NCI-H2171 treated with DMSO at 0.1 percent for 48 hours (cell line): ENCODE measurements at places on chromosomes 4 and X.

DNA sequence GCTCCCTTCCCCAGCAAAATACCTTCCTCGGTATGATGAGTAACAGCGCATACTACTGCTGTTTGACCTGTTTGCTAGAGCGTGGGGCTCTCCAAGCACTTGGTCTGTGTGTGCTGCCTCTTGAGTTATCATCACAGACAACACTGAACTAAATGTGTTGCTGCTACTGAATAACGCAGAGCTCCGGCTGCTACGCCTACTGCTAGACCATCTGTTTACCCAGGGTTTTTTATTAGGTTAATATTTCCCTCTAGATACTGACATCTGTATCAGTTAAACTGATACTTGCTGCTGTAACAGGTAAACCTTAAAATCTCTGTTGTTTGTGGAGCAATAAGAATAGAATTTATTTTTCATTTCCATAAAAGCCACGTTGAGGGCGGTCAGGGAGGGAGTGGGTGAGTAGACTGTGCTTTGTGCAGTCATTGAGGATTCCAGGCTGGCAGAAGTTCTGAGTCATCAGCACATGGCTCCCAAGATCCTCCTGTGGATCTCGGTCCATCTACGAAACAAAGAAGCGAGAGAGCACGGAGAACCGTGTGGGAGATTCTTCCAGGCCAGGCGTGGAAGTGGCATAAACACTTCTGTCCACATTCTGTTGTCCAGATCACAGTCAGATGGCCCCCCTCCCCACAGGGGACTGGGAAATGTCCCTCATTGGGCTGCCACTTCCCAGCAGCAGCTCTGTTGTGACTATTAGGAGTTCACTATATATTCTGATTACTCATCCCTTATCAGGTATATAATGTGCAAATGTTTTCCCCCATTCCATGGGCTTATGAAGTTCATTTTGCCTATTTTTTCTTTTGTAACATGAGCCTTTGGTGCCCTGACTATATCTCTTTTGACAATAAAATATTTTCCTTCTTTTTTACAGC lies 14.1 kb downstream of the GRK4 start:
- DNase-seq = peak; percentile 70

- no peak for DNase-seq
Observed at GRCh38 chrX:120749141-120749846, 119.4 kb upstream of the C1GALT1C1 start.

- DNase-seq = no peak
Observed at GRCh38 chrX:44274096-44274495, 69.4 kb downstream of the EFHC2 start.

- no peak for DNase-seq
Observed at GRCh38 chrX:82141942-82142341, 940.0 kb downstream of the SH3BGRL start.

GRCh38 chr4:164952551-164952950 lies 24.9 kb downstream of the TRIM61 start:
- no peak for DNase-seq

GRCh38 chr4:108622828-108623227 lies 2.5 kb downstream of the RPL34 start:
- DNase-seq = no peak

DNA sequence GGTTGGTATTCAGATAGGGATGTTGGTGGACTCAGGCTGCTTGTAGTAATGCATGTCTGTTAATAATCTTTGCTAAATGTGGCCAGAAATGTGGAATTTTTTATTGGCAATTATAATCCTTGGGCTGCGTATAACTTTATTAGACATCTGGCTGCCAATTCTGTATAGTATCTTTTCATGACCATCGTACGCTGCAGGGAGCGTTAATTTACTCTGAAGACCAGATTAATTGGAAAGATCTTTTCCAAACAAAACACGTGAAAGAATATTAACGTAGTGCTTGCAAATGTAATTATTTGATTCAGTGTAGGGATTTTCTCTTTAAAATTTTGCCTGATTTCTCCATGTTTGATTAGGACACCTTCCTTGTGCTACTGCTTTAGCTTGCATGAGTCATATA lies 38.8 kb upstream of the FTHL17 start:
- DNase-seq = no peak

DNA sequence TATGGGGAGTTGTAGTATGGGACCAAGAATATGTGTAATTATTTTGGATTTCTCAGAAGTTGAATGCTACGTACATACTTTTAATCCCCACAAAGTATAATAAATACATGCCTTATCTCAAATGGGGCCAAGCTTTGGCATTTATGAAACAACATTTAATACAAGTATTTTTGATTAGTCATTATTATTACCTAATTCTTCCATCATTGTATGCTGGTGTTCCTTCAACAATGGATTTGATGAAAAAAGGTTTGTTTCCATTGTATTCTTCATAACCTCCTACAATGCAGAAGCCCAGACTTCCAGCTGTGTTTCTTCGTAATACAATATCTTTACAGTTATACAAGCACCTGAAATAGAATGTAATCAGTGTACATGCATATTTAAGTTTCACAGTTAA lies 83.8 kb downstream of the FIP1L1 start:
- no peak for DNase-seq

DNA sequence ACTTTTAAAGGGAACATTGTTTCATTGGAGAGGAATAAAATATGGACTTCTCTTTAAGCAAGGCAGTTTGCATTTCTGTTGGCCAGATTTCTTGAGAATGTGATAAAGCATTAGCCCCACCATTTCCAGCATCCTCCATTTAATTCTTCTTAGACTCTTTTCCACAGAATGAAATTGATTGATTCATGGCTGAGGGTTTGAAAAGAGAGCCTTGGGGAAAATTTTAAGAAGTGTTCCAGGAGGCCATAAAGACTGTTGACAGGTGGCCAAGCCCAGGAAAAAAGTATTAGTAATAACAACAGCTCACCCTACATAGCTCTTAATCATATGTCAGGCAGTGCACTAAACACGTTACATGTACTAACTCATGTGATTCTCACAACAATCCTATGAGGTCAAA lies 53.4 kb downstream of the SHROOM3 start:
- no peak for DNase-seq
